NCI-H2081 (cell line): ENCODE measurements at places on chromosomes 3 and 15.

DNA sequence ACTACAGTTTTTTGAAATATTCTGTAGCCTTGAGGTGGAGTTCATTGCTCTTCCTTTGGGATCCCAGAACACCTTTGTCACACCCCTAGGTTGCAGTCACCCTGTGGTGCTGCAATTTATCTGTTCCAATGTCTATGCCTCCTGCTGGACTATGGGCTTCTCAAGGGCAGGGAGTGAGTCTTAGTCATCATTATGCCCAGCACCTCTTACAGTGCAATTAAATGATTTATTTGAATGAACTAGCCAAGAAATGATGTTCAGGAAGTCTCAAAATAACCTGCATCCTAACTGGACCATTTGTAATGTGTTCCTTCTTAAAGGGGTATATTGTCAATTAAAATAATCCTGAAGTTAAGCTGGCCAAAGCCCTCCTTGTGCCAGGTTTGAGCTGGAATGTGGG, 28.5 kb downstream of the SHC4 start:
- no peak for DNase-seq

DNA sequence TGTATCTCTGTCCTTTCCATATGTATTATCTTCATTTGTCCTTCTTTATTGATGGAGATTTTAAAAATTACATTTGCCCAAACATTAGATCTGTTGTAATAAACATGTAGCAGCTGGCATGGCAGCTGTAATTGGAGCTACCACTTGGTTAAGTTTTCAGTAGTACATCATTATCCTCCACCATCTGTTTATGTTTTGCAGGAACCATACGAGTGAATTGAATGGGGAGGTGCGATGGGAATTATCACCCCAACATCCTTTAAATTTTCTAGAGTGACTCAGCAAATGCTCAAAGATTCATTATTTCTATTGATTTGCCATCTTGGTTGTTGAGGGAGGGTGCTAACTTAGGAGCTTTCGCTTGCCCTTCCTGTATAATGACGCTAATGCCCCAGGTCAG, 32.6 kb upstream of the NOX5 start:
- no peak for DNase-seq

GRCh38 chr15:64582202-64582601, 121.8 kb downstream of the ZNF609 start:
- no peak for DNase-seq

- DNase-seq: no peak
These were observed 112.8 kb upstream of the MEF2A start for GRCh38 chr15:99452728-99453636.

GRCh38 chr3:122273498-122273897, 51.5 kb upstream of the CSTA start:
- no peak for DNase-seq

GRCh38 chr15:32717426-32718226, at the start of gene GREM1:
Gene GREM1 (plus strand): TSS chr15:32718004. CDS start chr15:32730691, 12,687 bp downstream.
- DNase-seq: no peak

GRCh38 chr3:100360757-100361496, 26.4 kb downstream of the NIT2 start:
- no peak for DNase-seq

DNA sequence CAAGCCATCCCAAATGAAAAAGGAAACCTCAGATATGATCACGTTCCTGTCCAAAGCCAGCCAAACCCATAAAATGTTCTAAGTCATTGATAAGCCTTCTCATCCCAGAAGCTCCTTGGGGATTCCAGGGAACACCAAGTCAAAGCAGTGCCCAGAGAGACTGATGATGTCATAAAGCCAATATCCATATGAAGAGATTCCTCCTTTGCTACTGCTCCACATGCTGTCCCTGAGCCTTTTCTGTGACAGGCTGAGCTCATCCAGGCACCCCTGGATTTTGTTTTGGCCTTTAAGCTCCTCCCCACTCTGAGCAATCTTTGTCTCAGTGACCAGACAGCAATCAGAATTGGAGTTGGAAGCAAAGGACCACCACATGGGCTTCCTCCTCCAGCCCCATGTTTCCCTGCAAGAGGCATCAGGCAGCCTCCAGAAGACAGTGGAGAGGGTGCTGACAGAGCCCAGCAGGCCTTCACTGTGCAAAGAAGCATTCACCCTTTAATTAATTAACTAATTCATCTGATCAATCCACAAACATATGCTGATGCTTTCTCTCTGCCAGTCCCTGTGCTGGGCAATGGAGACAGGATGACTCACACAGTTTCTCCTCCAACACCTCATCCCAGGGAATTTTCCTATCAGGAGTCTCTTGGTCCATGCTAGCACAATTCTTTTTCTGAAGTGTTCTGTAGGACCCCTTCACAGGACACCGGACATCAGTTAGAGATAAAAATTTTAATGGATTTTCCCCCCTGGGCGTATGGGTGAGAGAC, 25.0 kb downstream of the MEX3B start:
- no peak for DNase-seq
